ENCODE measurements at places on chromosomes 4 and X. TPM values are rescaled to one million over a fixed set of nuclear protein-coding genes. Genes with fewer than 3 reads are reported as not detected.

Gene PDZD4
- 1.0 TPM for total RNA-seq

Gene TLR10
- total RNA-seq = 0.17 TPM

- H3K36me3 ChIP-seq = peaks cover 24% of the 10 kb centered on the region
- no peak for DNase-seq
- H3K4me3 ChIP-seq = no peak overlapping the region
- H3K4me1 ChIP-seq = peaks cover 2% of the 10 kb centered on the region
- H3K27ac ChIP-seq = no peak overlapping the region
Observed at GRCh38 chr4:42478509-42478908, 81.2 kb downstream of the SHISA3 start.

DNA sequence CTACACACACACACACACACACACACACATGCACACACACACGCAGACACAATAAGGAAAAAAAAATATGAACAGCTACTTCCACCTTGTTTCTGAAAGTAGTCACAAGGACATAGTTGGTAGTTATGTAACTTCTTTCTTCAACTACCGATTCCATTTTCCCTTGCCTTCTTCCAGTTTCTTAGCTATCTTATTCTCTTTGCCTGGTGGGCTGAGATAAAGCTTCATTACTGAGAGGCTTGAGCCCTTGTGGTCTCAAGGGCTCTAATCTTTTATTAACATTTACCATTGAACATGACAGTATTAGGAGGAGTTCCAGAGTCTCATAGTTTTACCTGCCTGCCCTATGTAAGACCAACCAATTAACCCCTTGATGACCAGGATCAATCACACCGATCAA lies 8.9 kb upstream of the SMIM10 start:
- no peaks in the 10 kb centered on the region for H3K27me3 ChIP-seq
- no peak overlapping the region for H3K4me3 ChIP-seq
- DNase-seq = no peak
- no peaks in the 10 kb centered on the region for H3K36me3 ChIP-seq

DNA sequence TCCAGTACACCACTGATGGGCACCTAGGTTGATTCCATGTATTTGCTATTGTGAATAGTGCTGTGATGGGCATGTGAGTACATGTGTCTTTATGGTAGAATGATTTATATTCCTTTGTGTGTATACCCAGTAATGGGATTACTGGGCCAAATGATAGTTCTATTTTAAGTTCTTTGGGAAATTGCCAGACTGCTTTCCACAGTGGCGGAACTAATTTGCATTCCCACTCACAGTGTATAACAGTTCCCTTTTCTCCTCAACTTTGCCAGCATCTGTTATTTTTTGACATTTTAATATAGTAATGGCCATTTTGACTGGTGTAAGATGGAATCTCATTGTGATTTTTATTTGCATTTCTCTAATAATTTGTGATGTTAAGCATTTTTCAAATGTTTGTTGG lies 25.9 kb downstream of the CC2D2A start:
- no peak for DNase-seq
- no peaks in the 10 kb centered on the region for H3K27me3 ChIP-seq
- H3K4me1 ChIP-seq = no peaks in the 10 kb centered on the region
- no peaks in the 10 kb centered on the region for H3K36me3 ChIP-seq
- no peak overlapping the region for H3K27ac ChIP-seq

GRCh38 chr4:6107886-6108285 lies 89.7 kb upstream of the C4orf50 start:
- DNase-seq = no peak
- peaks cover 7% of the 10 kb centered on the region for H3K27me3 ChIP-seq
- H3K4me3 ChIP-seq = no peak overlapping the region

- no peaks in the 10 kb centered on the region for H3K4me1 ChIP-seq
- H3K4me3 ChIP-seq = no peak overlapping the region
- H3K36me3 ChIP-seq = no peaks in the 10 kb centered on the region
- H3K27me3 ChIP-seq = peaks cover 2% of the 10 kb centered on the region
Observed at GRCh38 chr4:145423017-145423708, 58.5 kb upstream of the SMAD1 start.

DNA sequence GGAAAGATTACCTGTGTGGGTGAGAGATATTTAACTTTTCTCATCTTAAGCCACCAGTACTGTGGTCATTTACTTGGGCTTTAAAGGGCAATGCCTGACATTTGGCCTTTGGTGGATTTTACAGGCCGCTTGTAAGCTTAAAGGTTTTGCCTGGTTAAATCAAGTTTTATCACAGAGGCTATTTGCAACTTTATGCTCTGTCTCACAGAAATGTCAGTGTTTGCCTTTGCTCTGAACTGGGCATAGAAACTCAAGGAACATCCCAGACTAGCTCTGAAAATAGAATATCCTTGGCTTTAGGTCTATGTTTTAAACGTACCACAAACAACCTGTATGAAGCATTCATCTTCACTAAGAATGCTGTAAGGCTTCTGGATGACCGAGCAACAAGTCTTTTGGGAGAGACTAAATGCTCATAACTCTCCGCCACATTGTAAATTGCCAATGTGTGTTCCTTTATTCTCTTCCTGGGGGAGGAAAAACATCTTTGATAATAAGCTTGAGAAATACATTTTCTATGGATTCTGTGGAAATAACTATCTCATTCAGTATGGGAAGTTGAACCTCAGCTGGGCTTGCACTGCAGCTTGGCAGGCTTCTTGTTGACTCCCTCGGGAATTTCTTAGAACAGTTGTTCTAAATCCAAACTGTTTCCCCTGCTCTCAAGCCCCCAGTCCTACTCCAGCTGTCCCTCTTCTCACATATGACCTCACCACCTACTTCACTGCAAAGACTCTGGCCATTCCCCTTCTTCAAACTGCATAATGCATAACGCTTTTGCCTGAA lies 105.8 kb upstream of the WDR44 start:
- H3K36me3 ChIP-seq = no peaks in the 10 kb centered on the region
- H3K27me3 ChIP-seq = no peaks in the 10 kb centered on the region
- H3K27ac ChIP-seq = no peak overlapping the region
- no peaks in the 10 kb centered on the region for H3K4me1 ChIP-seq
- H3K4me3 ChIP-seq = no peak overlapping the region

GRCh38 chr4:5970381-5971077 lies 47.7 kb downstream of the C4orf50 start:
- DNase-seq = no peak
- no peaks in the 10 kb centered on the region for H3K4me1 ChIP-seq
- H3K27me3 ChIP-seq = peaks cover 6% of the 10 kb centered on the region
- H3K4me3 ChIP-seq = no peak overlapping the region

DNA sequence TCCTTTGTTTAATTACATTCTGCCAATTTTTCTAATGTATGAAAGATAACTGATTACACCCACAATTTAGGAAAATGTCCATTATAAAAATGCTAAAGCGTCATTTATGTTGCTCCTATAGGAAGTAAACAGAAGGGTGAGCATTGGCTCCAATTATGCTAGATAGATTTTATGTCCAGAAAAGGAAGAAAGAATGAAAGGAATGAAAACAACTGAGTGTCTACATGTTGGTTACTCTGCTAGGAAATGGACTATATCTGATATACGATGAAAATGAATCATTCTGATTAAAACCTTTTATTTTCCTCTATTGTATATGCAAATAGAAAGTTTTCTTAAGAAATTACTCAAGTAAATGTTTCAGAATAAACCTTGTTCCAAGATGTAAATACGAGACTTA lies 1.6 kb downstream of the ENAM start:
- no peak overlapping the region for H3K27ac ChIP-seq
- no peak for DNase-seq
- H3K4me1 ChIP-seq = peaks cover 8% of the 10 kb centered on the region
- no peaks in the 10 kb centered on the region for H3K36me3 ChIP-seq
- H3K27me3 ChIP-seq = peaks cover 7% of the 10 kb centered on the region

DNA sequence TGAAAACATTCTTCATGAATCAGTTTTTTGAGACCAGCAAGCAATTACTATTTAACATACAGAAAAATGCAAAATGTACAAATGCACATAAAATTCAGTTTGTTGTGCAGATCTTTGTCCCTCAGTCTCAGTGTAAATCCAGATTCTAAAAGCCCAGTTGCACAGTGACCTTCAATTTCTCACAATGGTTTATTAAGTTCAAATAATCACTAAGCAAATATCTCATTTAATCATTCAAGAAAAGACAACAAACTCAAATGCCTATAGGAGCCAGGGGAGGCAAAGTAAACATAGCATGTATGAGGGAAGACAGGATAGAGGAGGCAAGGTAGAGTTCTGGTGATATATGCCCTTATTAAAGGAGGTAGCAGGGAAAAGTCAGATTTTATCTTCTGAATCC lies 82.8 kb downstream of the PPP3CA start:
- peaks cover 25% of the 10 kb centered on the region for H3K4me1 ChIP-seq
- no peak overlapping the region for H3K27ac ChIP-seq
- no peak for DNase-seq
- no peak overlapping the region for H3K4me3 ChIP-seq

All from activated naive CD4-positive, alpha-beta T cell treated with anti-CD3 and anti-CD28 coated beads for 36 hours (primary cell).